Testis (tissue), 5 donors: ENCODE measurements at places on chromosomes 11 and 22. TPM values are rescaled to one million over a fixed set of nuclear protein-coding genes. Genes with fewer than 3 reads are reported as not detected.
A peak's percentile ranks its signal among the peaks of the same experiment; 100 is the strongest.

DNA sequence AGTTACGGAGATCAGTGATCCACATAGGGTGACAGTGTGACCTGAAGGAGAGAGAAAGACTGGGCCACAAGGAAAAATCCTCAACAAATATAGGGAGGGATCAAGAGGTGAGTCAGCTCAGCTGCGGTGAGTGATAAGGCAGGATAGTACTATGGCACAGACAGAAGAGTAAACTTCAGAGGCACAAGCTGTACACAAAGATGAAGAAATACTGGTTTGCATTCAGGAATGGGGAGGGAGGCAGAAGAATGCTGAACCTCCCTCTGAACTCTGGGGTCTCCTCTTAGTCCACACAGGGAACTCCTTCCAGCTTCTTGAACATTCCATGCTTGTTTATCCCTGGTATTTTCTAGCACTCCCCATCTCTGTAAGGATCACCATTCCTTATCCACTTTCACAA, 162.7 kb downstream of the BARX2 start:
- H3K4me1 ChIP-seq: no peaks in the 10 kb centered on the region
- no peak for DNase-seq
- no peak overlapping the region for H3K4me3 ChIP-seq
- no peak overlapping the region for H3K27ac ChIP-seq
- no peaks in the 10 kb centered on the region for H3K27me3 ChIP-seq
- no peaks in the 10 kb centered on the region for H3K36me3 ChIP-seq

DNA sequence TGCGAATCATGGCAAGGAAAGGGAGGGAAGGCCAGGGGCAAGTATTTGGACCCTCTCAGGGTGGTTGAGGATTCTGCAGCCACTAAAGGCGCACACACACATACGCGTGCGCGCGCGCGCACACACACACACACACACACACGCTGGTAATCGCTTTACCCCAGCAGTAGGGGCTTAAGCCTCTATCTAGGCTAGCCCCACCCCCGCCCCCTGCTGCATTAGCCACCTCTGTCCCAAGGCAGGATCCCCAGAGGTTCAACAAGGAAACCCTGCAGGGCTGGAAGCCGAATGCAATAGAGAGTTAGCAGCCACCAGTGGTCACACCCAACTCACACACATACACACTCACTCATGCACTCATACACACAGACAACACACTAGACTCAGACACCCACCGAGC, 28.6 kb upstream of the ELFN2 start:
- no peaks in the 10 kb centered on the region for H3K27me3 ChIP-seq
- no peak overlapping the region for H3K4me3 ChIP-seq
- no peaks in the 10 kb centered on the region for H3K36me3 ChIP-seq
- no peaks in the 10 kb centered on the region for H3K4me1 ChIP-seq
- DNase-seq: no peak

DNA sequence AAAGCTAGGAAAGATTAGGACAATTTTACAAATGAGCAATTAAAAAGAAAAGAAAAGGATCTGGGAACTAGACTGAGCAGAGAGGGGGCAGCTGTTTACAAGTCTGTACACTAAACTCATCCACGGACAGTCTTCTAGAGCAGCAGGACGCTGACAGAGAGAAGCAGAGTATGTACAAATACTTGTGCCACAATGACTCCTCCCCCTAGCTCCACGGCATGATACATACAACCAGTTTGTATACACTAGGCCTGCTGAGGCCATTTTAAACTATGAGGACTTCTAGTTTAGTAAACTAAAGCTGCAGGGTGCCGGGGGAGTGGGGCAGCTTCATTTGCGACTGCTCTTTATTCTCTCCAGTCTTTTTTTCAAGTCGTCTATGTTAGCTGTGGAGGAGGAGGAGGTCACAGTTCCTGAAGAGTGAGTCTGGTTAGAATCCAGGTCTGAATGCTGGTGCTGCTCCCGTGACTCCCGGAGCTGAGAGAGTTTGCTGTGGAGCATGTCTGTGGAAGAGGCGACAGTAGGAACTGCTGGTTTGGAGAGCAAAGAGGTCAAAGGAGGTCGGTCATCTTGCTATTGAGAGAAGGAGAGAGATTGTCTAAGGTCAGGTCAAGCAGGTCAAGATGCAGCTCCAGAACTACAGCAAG, 24.8 kb downstream of the F2 start:
- no peaks in the 10 kb centered on the region for H3K36me3 ChIP-seq
- peaks cover 5% of the 10 kb centered on the region for H3K4me1 ChIP-seq
- H3K4me3 ChIP-seq: no peak overlapping the region
- no peaks in the 10 kb centered on the region for H3K27me3 ChIP-seq
- H3K27ac ChIP-seq: peak overlapping the region; percentile 50
- DNase-seq: no peak

DNA sequence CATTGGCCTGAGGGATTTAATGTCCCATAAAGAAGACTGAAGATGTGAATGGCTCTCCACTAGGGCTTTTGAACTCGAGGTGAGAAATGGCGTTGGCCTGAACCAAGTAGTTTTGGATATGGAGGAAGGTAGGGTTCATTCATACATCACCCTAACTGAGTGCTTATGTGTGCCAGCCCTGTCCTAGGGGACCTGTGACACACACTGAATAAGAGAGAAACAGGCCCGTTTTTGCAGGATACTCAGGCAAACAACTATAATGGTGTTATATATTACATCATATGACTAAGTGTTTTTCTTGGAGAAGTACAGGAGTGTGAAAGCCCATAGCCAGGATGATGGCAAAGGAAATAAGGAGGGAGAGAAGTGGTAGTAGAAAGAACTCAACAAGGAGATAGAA, 368.1 kb downstream of the TMEM135 start:
- no peaks in the 10 kb centered on the region for H3K4me1 ChIP-seq
- H3K4me3 ChIP-seq: no peak overlapping the region
- H3K27me3 ChIP-seq: no peaks in the 10 kb centered on the region
- no peak for DNase-seq
- no peaks in the 10 kb centered on the region for H3K36me3 ChIP-seq
- H3K27ac ChIP-seq: no peak overlapping the region

DNA sequence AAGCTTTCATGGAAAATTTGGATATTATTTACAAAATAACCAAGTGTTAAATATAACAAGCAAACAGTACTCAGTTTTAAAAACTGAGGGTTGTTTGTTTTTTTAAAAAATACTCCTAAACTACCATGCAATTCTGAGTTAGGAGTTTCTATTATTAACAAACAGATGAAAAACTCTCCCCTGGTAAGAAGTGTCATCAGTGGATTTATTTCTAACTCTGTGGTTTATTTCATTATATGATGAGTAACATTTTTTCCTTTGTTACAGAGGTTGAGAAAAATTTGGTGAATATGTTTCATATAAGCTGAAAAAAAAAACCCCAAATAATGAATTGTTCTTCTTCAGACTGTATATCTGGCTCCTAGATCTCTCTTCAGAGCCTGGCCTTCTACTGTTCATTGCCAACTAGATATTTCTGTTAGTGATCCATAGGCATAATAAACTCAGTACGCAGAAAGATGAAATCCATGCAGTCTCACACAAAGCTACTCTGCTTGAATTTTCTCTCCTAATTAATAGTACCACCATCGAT, 29.4 kb upstream of the PDE3B start:
- H3K27me3 ChIP-seq: no peaks in the 10 kb centered on the region
- no peak for DNase-seq
- H3K4me3 ChIP-seq: no peak overlapping the region

GRCh38 chr11:110374921-110375320, 54.8 kb upstream of the FDX1 start:
- no peaks in the 10 kb centered on the region for H3K27me3 ChIP-seq
- no peak overlapping the region for H3K4me3 ChIP-seq
- peaks cover 9% of the 10 kb centered on the region for H3K4me1 ChIP-seq
- H3K27ac ChIP-seq: no peak overlapping the region

- DNase-seq: no peak
- H3K27ac ChIP-seq: no peak overlapping the region
- no peaks in the 10 kb centered on the region for H3K27me3 ChIP-seq
Measured at GRCh38 chr11:124633355-124633754, 10.7 kb downstream of the TBRG1 start.

DNA sequence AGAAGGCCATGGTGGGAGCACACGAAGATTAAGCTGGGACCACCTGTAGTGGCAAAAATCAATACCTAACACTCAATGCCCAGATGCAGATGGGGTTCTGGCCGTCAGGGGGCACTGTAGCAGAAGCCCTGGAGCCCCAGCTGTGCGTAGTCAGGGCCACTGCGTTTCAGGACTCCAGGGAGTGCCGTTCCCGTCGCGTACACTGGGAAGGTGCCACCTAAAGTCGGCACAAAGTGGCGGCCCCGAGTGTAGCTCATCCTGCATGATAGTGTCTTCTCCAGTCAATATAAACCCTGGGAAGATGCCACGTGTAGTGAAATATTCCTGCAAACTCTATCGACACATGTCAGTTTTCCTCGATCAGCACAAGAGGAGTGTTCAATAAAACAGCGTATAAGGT, 123.8 kb upstream of the NTM start:
- no peaks in the 10 kb centered on the region for H3K4me1 ChIP-seq
- H3K27ac ChIP-seq: no peak overlapping the region
- no peaks in the 10 kb centered on the region for H3K27me3 ChIP-seq

- no peak overlapping the region for H3K4me3 ChIP-seq
- no peaks in the 10 kb centered on the region for H3K27me3 ChIP-seq
- no peaks in the 10 kb centered on the region for H3K36me3 ChIP-seq
Measured at GRCh38 chr11:47523490-47524225, 29.3 kb downstream of the CELF1 start.

DNA sequence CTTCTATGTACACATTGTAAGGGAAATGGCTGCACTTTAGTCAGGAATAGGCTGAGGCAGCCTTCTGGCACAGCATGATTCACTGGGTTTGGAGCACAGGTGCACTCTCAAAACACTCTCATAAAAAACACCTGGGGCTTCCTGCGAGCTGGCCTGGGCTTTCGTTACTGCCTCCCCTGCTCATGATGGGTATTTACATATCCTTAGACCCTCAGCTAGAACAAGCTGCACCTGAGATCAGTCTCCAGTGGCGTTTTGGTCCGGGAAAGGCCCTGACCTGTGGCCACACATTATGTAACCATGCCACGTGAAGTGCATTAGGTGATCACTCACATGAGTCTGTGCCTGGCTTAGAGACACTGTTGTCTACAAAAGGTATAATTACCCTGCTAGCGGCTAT, 321.7 kb downstream of the TMEM135 start:
- H3K27ac ChIP-seq: no peak overlapping the region
- DNase-seq: no peak
- H3K27me3 ChIP-seq: no peaks in the 10 kb centered on the region

DNA sequence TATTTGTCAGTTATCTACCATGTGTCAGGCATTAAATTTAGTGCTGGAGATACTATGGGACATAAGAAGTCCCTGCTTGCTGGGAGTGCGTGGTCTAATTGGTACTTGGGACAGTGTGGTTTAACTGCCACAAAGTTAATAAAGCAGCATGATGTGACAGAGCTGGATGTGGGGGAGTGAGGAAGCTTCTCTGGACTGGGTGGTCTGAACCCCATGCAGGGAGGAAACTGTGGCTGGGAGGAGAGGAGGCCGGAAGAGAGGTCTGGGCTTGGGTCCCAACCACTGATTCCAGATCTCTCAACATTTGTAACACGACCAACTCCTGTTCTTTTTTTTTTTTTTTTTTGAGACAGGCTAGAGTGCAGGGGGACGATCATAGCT, 37.1 kb downstream of the ST3GAL4 start:
- no peak overlapping the region for H3K4me3 ChIP-seq
- no peaks in the 10 kb centered on the region for H3K27me3 ChIP-seq

- no peaks in the 10 kb centered on the region for H3K27me3 ChIP-seq
- no peak for DNase-seq
- no peaks in the 10 kb centered on the region for H3K4me1 ChIP-seq
- H3K36me3 ChIP-seq: no peaks in the 10 kb centered on the region
Measured at GRCh38 chr11:116703421-116703820, 69.4 kb downstream of the BUD13 start.

Gene DGCR2
- 89.5 TPM for total RNA-seq

Gene OR52I1
- not detected for total RNA-seq

Gene CASP5
- total RNA-seq: not detected

Gene ABCG4
- 5.4 TPM for total RNA-seq

Gene DEFB131B
- total RNA-seq: not detected

Gene EMID1
- total RNA-seq: 7.5 TPM

Gene ART1
- not detected for total RNA-seq

Gene TMEM45B
- 0.12 TPM for total RNA-seq
